ENCODE measurements at places on chromosomes 5 and 9.

GRCh38 chr5:31452314-31452713, 79.6 kb downstream of the DROSHA start:
- DNase-seq = no peak

DNA sequence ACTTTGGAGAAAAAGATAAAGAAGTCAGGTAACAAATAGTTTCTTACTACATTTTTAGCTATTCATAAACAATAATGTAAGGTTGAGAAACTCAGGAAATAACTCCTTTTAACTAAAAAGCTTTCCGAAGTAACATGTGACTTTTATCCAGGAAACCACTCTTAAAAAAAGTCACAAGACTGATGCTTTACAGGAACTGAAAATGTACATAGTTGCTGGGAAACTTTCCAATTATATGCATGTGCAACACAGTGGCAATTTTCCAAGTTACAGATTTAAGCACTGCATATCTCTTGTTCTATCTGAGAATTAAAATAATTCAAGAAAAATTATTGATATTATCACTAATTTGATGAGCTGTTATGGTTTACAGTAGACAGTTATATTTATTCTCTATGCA, 105.2 kb downstream of the CDH10 start:
- no peak for DNase-seq

DNA sequence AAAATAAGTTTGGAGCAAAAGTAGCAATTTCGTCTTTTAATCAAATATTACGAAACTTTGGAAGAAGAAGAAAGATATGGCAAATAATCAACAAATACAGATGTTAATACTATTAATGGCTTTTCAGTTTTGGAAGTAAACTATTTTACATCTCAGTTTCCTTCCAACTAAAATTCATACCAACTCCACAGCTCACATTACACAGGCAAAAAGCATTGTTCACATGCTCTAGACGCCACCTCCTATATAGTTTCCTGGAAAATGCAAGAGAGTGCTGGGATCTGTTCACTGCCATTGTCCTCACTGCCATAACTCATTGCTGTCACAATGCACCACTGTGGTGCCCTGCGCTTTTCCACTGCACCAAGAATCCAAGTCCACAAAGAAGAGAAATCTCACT, 149.0 kb upstream of the FTMT start:
- no peak for DNase-seq

- peak; percentile 64 for DNase-seq
These were observed 17.2 kb upstream of the RGS3 start for GRCh38 chr9:113446323-113446740.

GRCh38 chr5:81166430-81166829, 66.7 kb upstream of the CKMT2 start:
- DNase-seq = no peak

GRCh38 chr9:29456940-29457339, 1883.7 kb upstream of the C9orf72 start:
- no peak for DNase-seq

- DNase-seq = no peak
These were observed 483.1 kb upstream of the ZNF608 start for GRCh38 chr5:125229556-125229955.

- peak; percentile 34 for DNase-seq
These were observed 544 bp downstream of the FNBP1 start for GRCh38 chr9:130042406-130042884.

- DNase-seq = no peak
These were observed 121.1 kb upstream of the SLC12A2 start for GRCh38 chr5:127962491-127962890.

DNA sequence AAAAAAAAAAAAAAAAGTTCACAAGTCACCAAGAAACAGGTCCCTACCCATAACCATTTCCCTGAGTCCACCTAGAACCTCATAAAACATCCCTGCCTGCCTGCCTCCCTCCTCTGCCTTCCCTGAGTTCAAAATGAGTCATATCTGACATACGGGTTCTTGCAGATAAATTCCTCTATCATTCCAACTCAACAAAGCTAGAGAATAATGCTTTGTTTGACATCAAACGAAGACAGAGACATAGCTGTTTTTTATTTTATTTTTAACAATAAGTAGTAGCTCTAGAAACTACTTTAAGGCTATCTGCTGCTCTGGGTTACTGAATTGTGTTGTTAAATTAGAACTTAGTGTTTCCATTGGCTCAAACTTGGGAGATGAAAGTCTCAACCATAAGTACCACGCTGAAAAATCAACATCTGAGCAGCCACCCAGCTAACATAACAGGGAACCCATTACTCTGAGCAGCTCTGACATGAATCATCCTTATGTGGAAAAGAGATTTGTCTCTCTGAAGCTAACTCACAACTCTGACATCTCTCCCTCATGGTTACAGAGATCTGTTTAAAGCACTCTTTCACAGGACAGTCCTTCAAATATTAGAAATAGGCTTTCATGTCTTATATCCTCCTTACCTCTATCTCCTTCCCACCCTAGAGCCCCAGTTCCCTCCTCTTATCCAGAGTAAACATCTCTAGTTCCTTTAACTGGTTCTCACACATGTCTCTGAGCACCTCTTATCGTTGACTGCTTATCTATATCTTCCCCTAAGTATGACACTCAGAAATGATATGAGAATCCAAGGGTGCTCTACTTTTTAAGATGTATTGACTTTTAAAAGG, 12.1 kb downstream of the TMEM245 start:
- peak; percentile 85 for DNase-seq

- DNase-seq = no peak
These were observed 99.2 kb downstream of the PRKACG start for GRCh38 chr9:68914751-68915150.

- DNase-seq = peak; percentile 80
These were observed 50.7 kb downstream of the ARRDC3 start for GRCh38 chr5:91332267-91333045.

- no peak for DNase-seq
These were observed 134.2 kb upstream of the RGMB start for GRCh38 chr5:98639274-98639673.

DNA sequence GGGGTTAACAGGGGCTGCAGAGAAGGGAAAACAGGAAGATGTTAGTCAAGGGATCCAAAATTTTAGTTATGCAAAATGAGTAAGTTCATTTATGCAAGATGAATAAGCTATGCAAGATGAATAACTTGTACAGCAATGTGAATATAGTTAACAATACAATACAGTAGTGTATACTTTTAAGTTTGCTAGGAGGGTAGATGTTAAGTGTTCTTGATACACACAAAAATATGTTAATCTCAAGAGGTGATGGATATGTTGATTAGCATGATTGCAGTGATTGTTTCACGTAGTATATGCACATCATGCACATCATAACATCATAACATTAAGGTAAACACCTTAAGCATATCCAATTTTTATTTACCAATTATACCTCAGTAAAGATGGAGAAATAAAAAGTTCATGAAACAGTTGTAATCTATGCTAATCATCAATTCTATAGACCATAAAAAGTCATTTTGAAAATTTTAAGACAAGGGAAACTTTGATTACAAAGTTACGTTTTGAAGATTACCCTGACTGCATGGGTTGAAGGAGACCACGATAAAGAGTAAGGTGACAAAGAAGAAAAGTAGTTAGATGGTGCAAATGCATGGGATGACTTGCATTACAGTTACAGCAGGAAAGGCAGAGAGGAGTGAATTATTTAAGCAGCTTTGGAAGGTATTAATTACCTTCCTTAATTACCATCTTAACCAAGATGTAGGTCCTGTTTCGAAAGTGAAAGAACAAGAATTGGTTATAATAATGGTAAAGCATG, 31.4 kb downstream of the FAM174A start:
- no peak for DNase-seq

DNA sequence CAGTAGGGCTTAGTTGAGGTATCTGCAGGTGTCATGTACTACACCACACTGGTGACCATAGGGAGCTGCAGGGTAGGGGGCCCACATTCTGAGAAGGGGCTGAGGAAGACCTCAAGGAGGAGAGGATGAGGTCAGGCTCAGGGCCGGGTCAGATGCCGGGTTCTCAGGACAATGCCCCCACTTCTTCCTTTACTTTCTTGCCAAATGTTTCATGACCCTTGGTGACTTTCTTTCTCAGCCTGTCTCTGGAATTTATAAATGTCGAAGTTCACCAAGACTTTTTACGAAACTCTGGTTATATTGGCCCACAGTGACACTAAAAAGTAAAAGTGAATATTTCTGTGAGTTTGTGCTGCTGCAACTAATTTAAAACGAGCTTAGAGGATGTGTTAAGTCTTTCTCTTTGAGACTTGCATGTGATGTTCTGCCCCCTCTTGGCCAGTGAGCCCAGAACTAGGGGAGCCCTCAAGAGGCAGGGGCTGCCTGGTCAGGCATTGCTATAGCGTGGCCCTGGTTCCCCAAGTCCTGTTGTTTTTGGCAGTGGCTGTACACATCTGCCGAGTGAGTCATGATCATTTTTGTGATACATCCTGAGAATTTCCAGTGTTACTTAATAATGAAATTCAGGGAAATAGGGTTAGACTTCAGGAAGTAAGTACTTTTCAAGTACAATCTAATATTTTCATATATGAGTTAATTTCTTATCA, 11.2 kb downstream of the ACO1 start:
- peak; percentile 93 for DNase-seq
